ENCODE measurements at places on chromosomes 1 and 21.

GRCh38 chr1:42146626-42147320 is 6.4 kb upstream of the GUCA2B start:
- DNase-seq: peak; percentile 61

- DNase-seq: no peak
Measured at GRCh38 chr1:244545511-244545910, 84.4 kb downstream of the CATSPERE start.

DNA sequence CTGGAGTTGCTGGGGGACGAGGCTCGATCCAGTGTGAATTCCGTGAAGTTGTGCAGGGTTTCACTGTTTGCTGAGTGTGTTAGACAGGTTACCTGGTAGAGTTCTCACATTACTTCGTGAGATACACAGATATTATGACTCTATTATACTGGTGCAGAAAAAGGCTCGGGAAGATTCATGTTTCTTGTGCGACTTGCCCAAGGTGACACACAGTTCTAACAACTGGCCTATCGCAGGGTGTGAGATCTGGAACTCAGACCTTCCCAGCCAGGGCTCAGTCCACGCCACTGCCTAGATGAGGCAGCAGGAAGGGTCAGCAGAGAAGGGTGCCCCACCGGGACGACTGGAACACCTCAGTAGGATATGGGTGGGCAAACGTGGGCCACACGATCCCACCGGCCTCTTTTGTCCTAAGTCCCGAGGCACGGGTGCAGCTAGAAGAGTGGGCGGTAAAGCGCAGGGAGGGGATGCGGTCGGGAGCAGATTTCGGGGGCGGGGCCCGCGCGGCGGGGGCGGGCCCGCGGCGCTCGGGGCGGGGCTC is 296 bp upstream of the RNPEP start:
- peak; percentile 63 for DNase-seq

GRCh38 chr1:17907999-17908398 is 152.9 kb downstream of the ACTL8 start:
- DNase-seq: no peak

DNA sequence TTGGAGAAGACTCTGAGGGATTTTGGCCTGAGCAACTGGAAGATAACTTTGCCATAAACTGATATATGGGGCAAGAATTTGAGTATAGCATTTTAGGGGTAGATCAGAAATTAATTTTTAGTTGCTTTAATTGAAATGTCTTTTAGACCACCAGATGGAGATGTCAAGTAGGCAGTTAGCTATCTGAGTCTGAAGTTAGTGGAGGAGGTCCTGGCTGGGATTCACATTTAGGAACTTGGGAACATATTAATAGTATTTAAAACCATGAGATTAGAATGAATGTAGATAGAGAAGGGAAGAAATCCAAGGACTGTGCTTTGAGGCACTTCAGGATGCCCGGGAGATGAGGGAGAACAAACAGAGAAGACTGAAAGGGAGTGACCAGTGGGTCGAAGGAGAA is 32.6 kb downstream of the SLC44A3 start:
- DNase-seq: no peak

- DNase-seq: no peak
Measured at GRCh38 chr1:235351898-235352297, 15.3 kb upstream of the TBCE start.

DNA sequence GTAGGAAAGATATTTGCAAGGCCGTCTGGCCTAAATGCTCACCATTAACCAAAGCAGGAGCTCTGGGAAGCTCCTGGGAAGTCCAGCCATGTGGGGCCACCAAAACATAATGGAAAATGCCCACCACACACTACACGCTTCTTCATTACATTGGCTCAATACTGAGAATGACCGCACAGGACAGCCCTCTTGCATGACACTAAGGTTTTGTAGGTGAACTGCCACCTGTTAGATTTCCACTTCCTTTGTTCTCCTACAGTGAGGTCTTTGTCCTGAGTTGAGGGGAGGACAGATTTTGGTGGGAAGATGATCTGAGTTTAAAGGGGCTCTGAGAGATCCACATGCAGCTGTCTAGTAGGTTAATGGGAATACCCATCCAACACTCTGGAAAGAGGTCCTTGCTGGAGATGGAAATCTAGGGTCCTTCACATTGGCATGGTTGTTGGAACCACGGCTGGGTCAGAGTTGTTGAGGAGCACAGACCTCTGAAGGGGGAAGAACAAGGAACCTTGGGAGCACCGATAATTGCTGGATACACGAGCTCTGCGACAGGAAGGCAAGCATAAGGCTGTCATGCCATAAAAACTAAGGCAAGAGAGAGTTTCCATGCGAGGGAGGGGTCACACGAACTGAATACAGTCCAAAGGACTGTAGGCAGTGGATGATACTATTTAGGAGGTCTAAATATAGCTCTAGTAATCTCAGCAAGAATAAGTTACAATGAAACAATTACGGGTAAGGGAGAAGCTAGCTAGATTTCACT is 105.5 kb upstream of the IRF2BP2 start:
- no peak for DNase-seq

- no peak for DNase-seq
Measured at GRCh38 chr1:18809953-18810899, 49.2 kb downstream of the TAS1R2 start.

- peak; percentile 65 for DNase-seq
Measured at GRCh38 chr1:202315576-202316168, 26.1 kb downstream of the UBE2T start.

- DNase-seq: no peak
Measured at GRCh38 chr1:80158771-80159170, 1152.2 kb upstream of the ADGRL4 start.

DNA sequence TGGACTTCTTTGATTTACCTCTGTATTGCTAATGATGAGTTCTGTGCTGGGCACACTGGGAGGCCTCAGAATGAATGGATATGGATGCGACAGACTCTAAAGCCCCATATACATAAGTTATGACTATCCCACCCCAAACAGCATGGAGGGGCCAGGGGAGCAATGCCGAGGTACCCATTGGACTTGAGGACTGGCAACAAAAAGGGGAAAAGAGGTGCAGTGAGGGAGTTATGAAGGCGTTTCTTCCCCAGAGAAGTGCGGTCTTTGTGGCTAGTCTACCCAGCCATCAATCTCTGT is 15.2 kb upstream of the CDCA8 start:
- DNase-seq: no peak

- no peak for DNase-seq
Measured at GRCh38 chr1:56450004-56450666, 129.2 kb downstream of the PLPP3 start.

GRCh38 chr1:46274225-46275029 is 26.9 kb downstream of the RAD54L start:
- DNase-seq: no peak

DNA sequence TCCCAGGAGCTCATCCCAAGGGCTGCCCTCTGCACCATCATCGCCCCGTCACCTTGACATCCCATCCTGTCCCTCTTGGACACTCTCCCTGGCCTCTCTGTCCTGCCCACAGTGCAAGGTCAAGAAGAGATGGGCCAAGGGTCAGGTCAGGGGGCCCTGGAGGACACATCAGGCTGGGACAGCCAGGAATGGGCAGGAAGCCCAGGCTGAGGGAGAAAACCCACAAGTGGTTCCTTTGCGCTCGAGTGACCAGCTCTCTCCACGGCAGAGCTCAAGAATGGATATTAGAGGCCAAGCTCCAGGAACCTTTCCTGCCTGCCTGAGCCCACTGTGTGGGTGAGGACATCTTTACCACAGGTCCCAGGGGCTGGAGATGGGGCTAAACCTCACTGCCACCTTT is 41.0 kb downstream of the KCNN3 start:
- no peak for DNase-seq

- no peak for DNase-seq
Measured at GRCh38 chr21:46116189-46116775, 18.4 kb downstream of the COL6A2 start.

DNA sequence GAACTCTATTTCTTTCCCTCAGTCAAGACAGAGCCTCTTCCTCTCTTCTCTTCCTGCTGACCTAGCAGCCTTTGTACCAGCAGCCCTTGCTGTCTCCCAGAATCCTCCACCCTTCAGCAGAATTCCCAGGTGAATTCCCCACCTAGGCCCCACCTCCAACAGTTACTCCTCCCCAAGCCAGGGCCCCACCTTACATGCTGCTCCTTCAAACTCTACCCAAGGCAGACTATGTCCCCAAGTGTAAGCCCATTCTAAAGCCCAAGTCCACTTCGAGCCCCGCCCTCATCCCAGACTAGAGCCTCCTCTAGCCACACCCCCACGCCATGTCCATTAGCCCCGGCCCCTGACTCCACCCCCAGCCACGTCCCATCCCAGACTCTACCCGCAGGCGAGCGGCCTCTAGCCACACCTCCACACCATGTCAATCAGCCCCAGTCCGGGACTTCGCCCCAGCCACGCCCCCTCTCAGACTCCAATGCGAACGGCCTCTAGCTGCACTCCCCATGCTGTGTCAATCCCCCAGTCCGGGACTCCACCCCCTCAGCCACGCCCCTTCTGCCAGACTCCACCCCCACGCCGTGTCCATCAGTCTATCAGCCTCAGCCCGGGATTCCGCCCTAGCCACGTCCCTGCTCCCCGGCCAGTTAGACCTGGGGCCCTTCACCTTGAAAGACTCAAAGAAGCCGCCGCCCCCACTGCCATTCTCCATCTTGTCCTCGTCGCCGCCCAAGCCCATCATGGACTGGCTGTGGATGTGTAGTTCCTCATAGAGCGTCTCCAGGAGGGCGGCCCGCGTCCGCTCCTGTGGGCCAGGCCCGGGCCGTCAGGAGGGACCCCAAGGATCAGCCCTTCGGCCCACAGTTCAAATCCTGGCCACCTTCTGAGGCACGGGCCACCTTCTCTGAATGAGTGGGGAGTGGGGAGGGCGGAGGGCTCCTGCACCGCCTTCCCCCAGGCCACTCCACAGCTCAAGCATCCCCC is 61.3 kb downstream of the RAP1GAP start:
- peak; percentile 5 for DNase-seq

DNA sequence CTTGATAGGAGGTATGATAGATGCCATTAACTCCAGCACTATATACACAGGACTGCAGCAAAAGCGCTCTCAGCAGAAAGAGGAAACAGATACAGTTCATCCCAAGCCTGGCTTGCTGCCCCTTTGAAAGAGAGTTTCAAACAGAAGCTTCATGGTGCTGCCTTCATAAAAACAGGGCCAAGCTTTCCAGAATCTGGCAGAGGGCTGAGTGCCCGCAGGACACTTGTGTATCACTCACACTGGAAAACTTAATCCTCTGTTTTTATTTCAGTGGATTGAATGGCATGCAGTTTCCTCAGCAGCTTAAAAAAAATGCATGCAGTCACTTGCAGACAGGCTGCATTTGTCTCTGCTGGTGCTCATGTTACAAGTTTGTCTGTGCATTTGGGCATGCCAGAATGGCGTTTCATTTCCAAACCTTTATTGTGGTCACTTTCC is 40.4 kb downstream of the KCNJ15 start:
- DNase-seq: no peak

DNA sequence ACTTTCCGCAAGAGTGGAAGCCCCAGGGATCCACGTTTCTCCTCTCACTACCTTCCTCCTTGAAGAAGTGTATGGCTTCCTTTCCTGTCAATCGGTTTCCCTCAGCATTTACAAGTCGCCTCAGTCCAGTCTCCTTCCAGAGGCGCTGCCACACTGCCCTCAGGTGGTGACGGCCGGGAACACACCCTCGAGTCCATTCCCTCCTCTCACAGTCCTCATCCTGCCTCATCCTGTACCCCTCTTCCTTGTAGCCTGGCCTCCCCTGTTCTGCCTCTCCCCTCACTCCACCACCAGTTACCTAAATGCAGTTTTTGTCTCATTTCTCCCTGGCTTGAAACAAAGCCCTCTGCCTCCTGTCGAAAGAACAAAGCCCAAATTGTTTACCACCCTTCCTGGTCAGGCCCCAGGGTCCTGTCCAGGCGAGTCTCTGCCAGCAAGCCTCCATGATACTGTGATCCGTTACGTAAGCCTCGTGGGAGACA is 23.2 kb upstream of the LSM10 start:
- DNase-seq: peak; percentile 95

All from activated T-cell treated with anti-CD3 and anti-CD28 coated beads for 1 hour (primary cell).